ENCODE measurements at places on chromosomes 1 and 21.

- DNase-seq, result no peak
Measured at GRCh38 chr1:225942574-225942973, 1.6 kb upstream of the LEFTY2 start.

GRCh38 chr1:155410931-155411330, 90.2 kb downstream of the RUSC1 start:
- no peak for DNase-seq

- DNase-seq, result no peak
Measured at GRCh38 chr1:117120774-117121588, 568 bp downstream of the TRIM45 start.

GRCh38 chr1:108792420-108792819, 45.9 kb downstream of the STXBP3 start:
- DNase-seq, result no peak

GRCh38 chr1:156640842-156641706, 843 bp upstream of the BCAN start:
- no peak for DNase-seq

DNA sequence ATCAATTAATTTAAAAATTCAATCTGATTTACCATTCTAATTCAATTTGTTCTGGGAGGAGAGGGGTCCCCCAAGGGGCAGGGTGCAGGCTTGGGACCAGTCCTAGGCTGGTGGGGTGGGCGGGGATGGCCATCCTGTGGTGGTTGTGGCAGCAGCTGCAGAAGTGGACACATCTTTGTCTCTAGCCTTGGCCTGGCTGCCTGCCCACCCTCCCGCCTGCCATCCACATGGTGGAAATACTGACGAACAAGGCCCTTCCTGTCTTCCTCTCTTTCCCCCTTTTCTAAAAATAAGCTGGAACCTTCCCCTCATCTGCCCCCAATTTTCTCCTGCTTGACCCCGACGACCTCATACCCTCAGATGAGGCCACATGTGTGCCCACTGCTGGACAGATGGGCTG, 130.9 kb downstream of the FOXD2 start:
- DNase-seq, result no peak

- no peak for DNase-seq
Measured at GRCh38 chr1:162712317-162713029, 78.0 kb upstream of the HSD17B7 start.

DNA sequence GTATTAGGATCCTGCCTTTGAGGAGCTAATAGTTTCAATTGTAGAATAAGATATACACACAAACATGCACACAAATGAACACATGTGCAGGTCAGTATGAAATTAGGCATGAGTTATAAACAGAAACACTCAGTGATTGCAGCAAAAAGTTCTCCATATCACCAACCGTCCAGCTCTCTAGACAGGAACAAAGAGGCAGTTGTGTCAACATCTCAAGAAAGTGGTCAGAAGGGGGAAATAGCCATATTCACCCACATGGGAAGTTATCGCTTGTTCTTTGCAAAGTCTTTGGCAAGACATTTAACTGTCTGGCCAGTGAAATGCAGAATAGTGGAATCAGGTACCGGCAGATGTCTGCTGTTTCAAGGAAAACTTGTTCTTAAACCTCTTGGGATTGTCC, 29.4 kb upstream of the PIGC start:
- DNase-seq, result no peak

GRCh38 chr21:37562920-37563640, 196.5 kb downstream of the DYRK1A start:
- no peak for DNase-seq

GRCh38 chr1:104745875-104746274, 996.2 kb downstream of the AMY1C start:
- DNase-seq, result no peak

DNA sequence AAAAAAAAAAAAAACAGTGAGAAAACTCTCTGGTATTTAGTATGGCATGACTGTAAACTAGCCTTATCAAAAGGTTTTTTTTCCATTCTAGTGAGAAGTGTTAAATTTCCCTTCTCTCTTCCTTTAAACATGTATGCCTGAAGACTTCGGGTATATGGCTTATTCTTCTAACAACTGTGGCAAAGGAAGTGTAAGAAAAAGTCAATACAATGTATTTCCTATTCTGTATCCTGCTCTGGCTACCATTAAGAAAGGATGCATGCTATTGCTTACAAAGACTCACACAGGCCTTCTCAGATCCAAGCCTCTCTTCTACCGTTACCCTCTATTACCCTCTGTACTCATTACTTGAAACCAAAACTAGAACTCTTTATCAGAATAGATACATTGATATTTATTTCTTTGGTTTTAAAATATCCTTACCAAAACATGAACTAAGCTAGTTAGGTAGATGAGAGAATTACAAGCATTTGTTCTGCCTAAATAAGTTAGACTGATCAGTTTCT, 8.4 kb downstream of the CEPT1 start:
- no peak for DNase-seq

GRCh38 chr1:61184040-61184713, 101.8 kb downstream of the NFIA start:
- no peak for DNase-seq

- DNase-seq, result no peak
Measured at GRCh38 chr1:182229921-182230491, 161.6 kb downstream of the GLUL start.

DNA sequence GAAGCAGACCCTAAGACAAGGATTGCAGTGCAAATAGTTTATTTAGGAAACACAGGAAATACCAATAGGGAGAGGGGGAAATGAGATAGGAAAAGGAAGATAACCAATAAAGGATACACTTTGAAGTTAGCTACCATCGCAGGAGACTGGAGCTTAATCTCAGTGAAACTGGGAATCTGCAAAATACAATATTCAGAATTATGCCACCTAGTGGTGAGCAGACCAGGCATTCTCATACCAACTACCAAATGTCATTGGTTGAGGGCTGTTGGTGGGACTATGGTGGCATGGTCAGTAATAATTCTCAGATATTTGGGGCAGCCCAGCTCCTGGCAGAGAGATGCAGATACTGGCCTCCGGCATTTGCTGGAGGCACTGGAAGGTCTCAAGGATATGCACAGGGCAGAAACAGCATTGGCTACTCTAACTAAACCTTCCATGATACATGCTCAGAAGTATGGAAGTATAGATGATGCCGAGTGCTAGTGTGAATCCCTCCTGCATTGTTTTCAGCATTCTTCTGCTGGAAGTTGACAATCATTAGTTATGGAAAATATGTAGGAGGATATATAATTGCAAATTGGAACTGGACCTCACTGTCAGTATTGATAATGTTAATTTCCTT, 11.8 kb upstream of the ZFP69B start:
- no peak for DNase-seq

GRCh38 chr1:7372477-7373120, 398.5 kb upstream of the VAMP3 start:
- no peak for DNase-seq

DNA sequence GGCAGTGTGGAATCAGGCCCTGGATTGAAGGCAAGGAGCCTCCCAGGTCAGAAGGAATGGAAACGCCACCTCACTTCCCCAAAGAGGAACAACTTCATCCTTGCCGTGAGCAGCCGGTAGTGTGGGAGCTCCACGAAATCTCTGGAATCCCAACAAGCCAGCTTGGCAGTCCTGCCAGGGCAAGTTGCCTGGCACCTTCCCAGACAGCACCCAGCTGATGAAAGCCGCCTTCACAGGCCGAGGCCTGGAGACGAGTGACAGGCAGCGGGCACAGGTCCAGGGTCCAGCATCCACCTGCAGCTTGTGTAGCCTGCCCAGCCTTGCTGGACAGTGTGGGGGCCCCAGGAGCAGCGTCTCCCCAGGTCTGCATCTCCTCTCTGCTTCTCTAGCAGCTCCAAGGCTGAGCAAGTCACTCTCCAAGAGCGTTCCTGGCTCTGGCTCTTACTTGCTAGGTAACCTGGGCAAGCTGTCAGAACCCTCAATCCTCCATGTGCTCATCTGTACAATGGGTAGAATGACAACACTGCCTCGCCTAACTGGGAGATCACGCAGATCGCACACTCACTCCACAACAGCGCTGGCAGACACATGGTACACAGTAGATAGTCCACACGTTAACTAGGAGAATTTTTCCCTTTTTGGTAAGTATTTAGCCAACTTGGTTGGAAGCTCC, 43.0 kb downstream of the ACOT7 start:
- no peak for DNase-seq

DNA sequence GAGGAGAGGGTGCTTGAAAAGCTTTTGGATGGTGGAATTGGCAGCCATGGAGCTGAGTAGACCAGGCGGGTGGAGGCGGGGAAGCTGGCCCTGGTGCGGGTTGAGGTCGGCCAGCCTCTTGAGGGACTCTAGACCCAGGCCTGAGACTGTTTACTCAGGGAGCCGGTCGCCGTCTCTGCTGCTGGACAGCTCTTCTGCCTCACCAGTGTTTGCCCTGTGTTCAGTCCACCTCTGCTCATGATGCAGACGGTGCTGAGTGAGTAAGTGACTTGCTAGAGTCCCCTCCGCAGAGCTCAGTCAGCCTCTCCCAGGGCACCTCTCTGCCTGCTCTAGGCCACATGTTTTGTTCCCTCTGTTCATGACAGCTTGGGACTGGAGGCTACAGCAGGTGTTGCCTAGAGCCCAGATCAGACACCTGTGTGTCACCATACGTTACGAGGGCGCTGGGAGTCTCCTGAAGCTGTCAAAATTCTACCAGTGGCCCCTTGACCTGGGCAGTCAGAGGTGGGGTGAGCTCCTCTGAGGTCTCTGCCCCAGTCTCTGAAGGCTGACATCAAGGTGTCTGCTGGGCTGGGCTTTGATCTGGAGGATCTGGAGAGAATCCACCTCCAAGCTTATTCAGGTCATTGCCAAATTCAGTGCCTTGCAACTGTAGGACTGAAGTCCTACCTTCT, 73.5 kb upstream of the WNT4 start:
- no peak for DNase-seq

DNA sequence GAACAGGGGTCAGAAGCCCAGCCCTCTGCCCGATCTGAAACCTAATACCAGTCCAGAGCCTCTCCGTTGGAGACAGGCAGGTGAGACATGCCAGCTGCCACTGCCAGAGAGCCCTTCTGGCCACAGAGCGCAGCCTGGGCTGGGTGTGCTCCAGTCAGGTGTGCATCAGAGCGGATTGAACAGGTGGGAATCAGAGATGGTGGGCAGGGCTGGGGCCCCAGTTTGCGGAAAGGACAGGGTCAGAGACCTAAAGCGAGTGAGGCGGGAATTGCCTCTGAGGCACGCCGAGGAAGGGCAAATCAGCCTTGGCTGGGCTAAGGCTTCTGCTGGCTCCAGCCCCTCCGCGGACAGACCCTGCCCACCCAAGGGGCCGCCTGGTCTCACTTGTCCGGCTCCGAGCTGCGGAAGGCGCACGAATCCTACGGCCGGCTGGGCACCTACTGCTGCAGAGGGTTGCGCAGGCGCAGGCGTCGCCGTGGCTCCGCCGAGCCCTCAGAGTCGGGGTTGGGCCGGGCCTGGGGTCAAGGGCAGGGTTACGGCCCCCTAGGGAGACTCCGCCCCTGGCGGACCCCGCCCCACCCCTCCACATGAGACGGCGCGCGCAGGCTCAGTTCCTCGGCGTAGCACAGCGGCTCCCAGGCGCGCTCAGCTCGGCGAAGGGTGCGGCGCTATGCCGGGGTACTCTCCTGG, 10.3 kb downstream of the CPLANE2 start:
- no peak for DNase-seq

DNA sequence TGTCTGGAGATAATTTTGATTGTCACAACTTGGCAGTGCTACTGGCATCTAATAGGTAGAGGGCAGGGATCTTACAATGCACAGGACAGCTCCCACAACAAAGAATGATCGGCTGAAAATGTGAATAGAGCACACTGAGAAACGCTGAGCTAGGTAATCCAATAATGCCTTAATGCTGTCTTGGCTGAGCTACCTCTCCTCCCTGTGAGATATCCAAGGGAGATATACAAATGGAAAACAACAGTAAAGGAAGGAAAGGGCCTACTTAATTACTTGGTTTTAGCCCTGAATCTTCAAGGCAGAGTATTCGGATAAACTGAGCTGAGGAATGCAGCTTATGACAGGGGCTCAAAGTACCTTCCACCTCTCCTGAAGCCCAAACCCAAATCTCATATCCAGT, 2.9 kb downstream of the DNASE2B start:
- no peak for DNase-seq

DNA sequence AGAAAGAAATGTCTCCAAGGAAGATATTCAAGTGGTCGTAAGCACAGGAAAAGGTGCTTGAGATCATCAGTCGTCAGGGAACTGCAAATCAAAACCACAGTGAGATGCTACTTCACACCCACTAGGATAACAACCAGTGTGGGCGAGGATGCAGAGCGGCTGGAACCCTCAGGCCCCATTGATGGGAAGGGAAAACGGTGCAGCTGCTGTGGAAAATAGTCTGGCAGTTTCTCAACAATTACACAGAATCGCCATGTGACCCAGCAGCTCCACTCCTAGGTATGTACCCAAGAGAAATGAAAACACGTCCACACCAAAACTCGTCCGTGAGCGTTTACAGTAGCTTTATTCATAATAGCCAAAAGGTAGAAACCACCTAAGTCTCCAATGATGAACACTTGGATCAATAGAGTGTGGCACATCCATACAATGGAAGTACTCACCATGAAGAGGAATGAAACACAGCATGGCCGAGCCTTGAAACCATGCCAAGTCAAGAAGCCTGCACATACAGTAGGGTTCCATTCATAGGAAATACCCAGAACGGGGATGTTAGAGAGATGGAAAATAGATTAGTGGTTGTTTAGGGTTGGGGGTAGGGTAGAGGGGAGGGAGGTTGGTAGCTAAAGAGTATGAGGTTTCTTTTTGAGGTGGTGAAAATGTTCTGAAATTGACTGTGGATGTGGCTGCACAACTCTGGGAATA, 6.1 kb downstream of the DFFB start:
- no peak for DNase-seq

- DNase-seq, result no peak
Measured at GRCh38 chr1:34926894-34927293, 2.6 kb downstream of the DLGAP3 start.

DNA sequence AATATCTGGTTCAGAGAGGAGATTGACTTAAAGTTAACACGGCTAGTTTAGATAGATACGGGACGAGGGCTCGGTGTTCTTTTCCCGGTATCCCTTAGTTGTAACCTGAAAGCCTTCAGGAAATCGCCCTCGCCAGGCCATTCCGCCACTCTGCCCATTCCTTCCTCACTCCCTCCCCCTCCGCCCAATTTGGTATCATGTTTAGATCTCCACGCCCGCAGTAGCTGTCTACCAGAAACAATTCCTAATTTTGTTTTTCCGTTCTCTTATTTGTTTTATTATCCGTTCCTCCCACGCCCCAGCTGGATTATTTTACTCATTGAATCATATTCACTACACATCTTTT, 685 bp upstream of the VAMP4 start:
- DNase-seq, result no peak

DNA sequence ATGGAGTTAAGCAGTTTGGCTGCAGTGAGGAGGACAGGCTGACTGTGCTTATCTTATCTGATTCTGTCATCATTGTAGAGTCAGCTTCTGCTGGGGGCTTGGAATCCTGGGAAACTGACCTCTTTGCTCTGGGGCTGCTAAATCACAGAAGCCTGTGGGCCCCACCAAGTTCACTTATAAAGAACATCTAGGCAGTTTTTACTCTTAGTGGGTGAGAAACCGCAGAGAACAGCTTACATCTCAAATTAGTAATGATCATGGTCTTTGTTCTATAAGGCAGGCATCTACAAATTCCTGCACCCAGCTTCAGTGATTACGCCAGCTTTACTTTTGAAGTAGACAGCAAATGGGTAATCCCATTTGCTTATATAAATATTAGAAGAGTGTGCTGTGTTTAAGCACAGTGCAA, 75.7 kb downstream of the ZC3H11B start:
- no peak for DNase-seq

GRCh38 chr1:153790966-153791647, 15.9 kb downstream of the SLC27A3 start:
- no peak for DNase-seq

All from activated CD8-positive, alpha-beta memory T cell treated with anti-CD3 and anti-CD28 coated beads, Interleukin-2, amount 50 U/mL, for 4 hours (primary cell).